ENCODE measurements at places on chromosomes 2 and 18.

GRCh38 chr2:75632091-75632701 is 14.4 kb upstream of the MRPL19 start:
- no peak for DNase-seq

DNA sequence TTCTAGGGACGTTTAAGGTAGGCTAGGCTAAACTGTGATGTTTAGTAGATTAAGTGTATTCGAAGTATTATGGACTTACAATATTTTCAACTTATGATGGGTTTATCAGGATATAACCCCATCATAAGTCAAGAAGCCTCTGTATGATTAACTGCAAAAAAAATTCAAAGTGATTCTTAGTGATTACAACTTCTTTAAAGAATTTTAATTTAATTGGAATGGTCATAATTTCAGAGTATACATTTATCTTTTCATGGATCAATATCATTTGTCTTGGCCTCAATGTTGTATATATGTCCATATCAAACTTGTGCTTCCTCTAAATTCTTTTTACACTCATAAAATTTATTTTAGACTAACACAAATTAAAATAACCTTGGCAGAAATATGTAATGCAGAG is 183.3 kb upstream of the LRP1B start:
- DNase-seq, result no peak

DNA sequence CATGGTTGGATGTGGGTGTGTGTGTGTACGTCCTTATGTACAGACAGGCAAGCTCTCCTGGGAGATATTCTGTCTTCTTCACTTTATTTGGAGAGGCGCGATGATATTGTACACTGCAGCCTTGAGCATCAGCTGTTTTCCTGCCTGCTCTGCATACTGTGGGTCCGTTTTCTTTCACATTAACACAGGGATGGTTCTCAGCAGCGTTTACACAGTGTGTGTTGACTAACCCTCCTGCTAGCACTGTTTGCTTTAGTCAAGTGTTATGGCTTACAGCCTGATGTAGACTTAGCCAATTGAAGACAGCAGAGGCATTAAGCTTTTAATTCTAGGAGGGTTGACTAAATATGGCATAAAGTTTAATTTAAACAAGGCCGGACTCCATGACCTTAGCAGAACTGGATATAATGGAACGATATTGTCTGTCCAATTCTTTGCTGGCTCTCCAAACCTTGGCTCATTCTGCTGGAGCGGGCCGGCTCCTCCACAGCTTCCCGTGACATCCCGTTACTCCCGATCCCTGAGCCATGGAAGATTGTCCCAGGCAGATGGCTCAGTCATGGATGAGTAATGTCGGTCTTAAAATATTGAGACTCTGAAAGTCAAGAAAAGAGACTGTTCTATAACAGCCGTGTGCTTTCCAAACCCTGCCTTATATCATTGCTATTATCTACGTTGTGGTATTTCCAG is 134.7 kb downstream of the TPGS2 start:
- no peak for DNase-seq

DNA sequence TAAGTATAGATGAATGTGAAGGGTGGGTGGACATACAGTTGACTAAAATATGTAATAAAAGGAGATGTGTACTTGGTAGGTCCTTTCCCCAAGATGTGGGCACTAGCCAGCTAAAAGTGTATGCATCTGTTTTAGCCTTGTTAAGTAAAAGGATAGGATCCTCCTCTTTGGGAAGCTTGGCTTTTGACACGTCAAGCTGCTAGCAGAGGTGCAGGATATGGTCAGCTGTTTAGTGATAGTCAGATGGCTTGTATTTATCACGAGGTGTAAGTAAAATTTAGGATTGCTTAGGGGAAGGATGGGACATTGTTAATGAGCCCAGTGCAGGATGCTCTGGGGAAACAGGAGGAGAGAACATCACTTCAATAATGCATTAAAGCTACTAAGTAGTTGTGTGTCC is 1.5 kb downstream of the MFSD6 start:
- DNase-seq, result no peak

- no peak for DNase-seq
Measured at GRCh38 chr2:233108611-233109490, 48.7 kb downstream of the INPP5D start.

DNA sequence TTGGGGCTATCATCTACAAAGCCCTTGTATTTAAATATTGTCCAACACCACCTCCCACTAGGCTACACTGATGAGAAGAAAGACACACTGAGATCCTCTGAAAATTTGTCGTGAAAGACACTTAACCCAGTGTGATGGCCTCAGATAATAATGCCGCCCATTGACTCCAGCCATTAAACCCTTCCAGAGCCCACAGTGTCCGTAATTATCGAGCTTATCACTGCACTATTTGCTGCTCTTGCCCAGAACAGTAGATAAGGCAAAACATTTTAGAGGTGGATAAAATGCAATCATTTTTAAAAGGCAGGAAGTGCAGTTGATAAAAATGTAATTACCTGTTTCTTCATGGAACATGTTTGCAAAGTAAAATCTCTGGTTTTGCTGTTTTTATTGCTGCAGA is 121.3 kb upstream of the DDX18 start:
- no peak for DNase-seq

- peak; percentile 22 for DNase-seq
Measured at GRCh38 chr2:136207030-136207623, 89.2 kb upstream of the CXCR4 start.

DNA sequence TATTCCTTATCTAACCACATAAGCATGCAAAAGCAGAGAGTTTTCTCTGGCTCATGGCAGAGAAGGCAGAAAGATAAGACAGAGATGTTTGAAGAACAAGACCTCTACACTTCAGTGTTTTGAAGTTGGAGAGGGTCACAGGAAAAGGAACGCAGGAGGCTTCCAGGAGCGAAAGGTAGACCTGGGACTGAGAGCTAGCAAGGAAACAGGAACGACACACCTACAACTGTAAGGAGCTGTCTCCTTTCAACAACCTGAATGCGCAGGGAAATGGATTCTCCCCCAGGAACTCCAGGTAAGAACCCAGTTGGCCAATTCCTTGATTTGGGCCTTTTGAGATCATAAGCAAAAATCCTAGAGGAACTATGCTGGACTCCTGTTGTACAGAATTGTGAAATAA is 746.6 kb upstream of the DDX18 start:
- DNase-seq, result no peak

GRCh38 chr2:42834161-42834560 is 41.8 kb upstream of the HAAO start:
- DNase-seq, result no peak

- no peak for DNase-seq
Measured at GRCh38 chr2:17911491-17912260, 33.2 kb downstream of the KCNS3 start.

GRCh38 chr2:67083951-67084350 is 313.2 kb upstream of the ETAA1 start:
- no peak for DNase-seq

DNA sequence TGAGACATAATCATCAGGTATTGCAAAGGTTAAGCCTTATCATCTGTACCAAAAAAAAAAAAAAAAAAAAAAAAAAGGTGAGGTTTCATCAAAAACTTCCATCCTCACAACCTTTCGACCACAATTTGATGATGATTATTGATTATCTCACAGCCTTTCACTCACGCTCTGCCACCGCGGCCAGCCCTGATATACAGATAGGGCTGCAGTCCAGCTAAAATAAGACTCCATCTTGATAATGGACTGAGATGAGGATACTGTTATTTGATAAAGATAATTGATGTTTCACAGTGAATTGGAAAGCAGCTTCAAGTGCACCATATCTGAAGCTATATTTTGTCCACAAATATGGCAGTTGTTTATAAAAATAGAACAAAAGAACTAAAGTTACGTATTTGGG is 159.7 kb upstream of the BOD1L2 start:
- no peak for DNase-seq

GRCh38 chr2:172442072-172442895 is 14.9 kb downstream of the ITGA6 start:
- peak; percentile 65 for DNase-seq

- no peak for DNase-seq
Measured at GRCh38 chr2:38465789-38466127, 88.7 kb upstream of the ATL2 start.

DNA sequence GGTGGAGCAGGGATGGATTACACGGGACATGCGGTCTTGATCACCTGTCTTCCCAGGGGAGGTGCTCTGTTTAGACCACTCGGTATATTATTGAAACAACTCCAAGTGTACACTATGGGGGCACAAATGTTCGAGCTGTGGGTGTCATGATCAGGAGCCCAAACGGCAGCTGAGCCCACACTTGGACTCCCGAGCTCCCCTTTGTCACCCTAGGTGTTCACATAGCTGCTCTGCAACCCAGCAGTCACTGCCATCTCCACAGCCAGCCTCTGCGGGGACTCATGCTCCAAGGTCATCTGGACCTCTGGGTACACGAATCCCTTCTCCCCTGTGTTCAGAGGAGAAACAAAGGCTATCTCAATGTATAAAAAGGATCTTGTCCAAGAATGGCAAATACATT is 46.0 kb downstream of the CAPN13 start:
- no peak for DNase-seq

DNA sequence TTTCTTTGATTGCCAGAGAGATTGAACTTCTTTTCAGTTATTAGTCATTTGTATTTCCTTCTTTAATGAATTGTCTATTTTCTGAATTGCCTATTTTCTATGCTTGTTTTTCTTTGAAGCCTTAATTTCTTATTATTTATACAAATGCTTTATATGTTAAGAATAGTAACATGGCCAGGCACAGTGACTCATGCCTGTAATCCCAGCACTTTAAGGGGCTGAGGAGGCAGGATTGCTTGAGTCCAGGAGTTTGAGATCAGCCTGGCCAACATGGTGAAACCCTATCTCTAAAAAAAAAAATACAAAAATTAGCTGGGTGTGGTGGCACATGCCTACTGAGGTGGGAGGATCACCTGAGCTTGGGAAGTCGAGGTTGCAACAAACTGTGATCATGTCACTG is 4.7 kb upstream of the RAB11FIP5 start:
- no peak for DNase-seq

GRCh38 chr18:38646296-38646695 is 1080.7 kb upstream of the CELF4 start:
- no peak for DNase-seq

- no peak for DNase-seq
Measured at GRCh38 chr2:218970894-218971293, 11.4 kb downstream of the CDK5R2 start.

Measured in activated naive CD8-positive, alpha-beta T cell treated with anti-CD3 and anti-CD28 coated beads, Interleukin-2, amount 50 U/mL, for 24 hours (primary cell).